ENCODE measurements at places on chromosomes 7 and 10. TPM values are rescaled to one million over a fixed set of nuclear protein-coding genes. Genes with fewer than 3 reads are reported as not detected.

Gene SPDYE8
- not detected for total RNA-seq

Gene GPC2
- 3.4 TPM for total RNA-seq

DNA sequence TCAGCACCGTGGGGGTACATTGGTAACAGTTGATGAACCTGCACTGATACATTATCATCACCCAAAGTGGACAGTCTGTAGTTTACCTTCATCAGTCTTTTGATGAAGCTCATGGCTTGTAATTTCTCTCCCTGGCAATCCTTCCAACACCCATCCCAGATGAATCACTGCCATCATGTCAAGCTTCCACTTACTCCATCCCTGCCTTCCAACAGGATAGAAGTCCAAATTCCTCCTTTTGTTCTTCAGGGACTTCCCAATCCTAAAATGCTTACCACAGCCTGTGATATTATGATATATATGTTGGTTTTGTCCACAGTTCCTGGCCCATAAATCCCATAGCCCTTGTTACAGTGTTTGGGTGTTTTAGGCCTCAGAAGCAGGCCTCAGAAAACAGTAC, 16.1 kb downstream of the SNX10 start:
- no peak for DNase-seq

DNA sequence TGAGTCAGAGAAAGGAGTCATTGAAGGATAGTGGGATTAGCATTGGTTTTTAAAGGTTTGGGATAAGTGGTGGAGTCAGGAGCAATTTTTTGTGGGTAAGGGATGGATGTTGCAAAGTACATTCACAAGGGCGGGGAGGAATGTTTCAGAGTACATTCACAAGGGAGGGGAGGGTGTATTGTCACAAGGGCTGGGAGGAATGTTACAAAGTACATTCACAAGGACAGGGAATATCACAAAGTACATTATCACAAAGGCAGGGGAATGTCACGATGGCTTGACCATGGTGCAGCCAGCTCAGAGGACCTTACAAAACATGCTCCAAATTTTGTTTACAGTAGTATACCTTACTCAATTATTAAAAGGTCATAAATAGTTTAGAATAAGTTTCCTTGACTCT, 30.3 kb downstream of the C1GALT1 start:
- no peak for DNase-seq

DNA sequence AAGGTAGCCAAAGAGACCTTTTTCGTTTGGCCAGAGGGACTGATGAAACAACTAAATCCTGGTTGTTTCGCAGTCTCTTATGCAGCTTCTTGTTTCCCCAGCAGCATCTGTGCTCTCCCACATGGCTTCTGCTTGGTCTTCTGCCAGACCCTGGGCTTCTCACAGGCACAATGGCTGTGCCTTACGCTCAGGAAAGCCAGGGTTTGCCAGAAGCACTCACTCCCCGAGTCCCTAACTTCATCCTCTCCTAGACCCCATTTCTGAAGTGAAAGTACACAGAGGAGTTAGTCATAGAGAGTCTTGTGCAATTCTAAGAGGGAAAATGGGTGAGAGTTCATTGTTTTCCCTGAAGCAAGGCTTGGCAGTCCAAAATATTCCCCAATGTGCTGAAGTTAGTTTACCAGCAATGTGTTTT, 121.7 kb downstream of the EVX1 start:
- DNase-seq, result no peak

Gene MAGI2
- total RNA-seq, result 9.8 TPM

- DNase-seq, result no peak
These were observed 62.6 kb upstream of the HECTD2 start for GRCh38 chr10:91347529-91347928.

Gene MSS51
- 2.6 TPM for total RNA-seq

DNA sequence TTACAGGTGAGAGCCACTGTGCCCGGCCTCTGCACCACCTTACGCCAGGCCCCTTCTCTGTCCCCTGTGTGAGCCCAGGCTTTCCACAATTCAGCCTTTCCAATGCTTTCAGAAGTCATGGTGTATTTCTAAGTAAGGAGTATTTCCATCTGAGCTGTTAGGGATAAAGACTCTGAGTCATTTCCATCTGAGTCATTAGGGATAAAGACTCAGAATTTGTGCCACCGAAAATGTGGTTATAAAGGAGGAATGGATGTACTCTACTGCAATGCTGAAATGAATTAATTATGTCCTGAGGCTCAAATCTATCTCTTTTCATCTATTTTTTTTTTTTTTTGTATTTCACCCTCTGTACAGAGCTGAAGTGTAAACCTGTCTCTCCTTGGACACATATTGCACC, 84.0 kb downstream of the GATA3 start:
- no peak for DNase-seq

DNA sequence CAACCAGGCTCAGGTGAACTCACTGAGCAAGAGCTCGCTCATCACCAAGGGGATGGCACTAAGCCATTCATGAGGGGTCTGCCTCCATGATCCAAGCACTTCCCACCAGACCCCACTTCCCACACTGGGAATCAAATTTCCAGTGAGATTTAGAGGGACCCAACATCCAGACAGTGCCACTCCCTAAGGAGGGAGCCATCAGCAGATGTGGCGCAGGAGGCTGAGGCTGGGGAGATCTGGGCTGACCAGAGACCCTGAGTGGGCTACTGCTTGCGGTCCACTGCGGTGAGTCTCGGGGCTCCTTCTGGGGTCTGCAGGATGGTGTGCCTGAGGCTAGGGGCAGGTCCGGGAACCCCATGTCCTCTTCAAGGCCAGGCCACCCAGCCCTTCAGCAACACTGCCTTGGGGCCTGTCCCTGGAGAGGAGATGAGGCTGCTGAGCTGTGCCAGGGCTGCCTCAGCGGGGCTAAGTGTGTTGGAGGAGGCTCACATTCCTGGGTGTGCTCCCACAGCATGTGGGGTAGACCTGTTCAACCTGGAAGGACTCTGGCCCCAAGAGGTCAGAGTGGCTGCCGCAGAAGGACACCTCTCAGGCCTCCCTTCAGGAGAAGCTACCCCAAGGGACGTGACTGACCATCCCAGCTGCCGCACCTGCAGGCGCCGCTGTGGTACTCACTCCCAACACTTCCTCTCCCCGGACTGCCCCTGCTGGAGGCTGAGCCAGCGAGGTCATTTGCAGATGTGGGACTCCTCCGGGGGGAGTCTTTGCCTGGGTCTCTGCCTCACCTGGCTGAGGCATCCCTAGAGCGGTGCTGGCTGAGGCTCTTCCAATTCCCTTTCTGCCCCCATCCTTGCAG, 22.3 kb upstream of the PCBD1 start:
- DNase-seq, result no peak

DNA sequence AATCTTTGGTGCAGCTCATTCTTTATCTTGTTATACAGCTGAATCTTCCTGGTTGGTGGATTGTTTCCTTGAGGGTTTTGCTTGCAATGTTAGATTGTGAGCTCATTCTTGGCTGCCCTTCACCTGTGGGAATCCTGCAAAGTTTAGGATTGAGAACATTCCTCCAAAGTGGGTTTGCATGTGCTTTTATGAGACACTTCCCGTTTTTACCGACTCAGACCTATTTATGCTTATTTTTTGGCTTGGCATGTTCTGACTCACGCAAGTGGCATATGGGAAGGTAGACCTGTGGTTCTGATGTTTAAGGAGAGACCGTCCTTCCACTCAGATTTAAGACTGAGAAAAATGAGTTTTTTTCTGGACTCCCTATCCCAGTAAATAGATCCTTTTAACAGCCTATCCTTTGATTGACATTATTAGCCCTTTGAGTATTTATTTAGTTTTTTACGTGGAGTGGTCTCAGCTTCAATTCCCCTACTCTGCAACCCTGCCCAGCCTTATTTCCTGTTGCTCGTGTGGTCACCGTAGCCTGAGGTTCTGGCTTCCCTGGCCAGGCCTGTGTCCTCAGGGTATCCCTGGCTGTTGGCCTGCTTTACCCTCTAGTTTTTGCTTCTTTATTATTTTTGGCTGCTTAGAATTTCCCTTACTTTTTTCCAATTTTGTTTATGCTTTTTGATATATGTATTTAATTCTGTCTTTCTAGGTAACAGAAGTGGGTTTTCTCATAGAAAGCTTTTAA, 13.4 kb upstream of the PRF1 start:
- no peak for DNase-seq

Gene ARHGAP22
- 8.2 TPM for total RNA-seq

DNA sequence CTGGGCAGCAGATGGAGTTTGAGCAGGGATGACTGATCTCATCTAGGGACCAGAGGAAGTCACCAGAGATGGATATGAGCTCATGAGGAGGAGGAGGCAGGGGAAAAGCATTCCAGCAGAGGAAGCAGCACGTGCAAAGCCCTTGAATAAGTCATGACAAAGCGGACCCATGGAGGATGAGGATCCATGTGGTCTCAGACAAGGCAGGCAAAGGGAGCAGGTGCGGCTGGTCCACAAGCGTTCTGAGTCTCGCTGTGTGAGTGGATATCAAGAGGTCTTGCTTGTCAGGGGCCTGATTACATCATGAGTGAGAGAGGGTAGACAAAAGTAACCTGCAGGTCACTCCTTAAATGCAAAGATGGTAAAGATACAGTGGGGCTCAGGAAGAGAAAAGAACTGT, 307.6 kb downstream of the GRID1 start:
- DNase-seq, result no peak

GRCh38 chr7:114182837-114183236, 231.8 kb upstream of the FOXP2 start:
- no peak for DNase-seq

Gene SLC18A3
- not detected for total RNA-seq

Gene TRIM50
- not detected for total RNA-seq

Gene WEE2
- not detected for total RNA-seq

- DNase-seq, result no peak
These were observed 81.4 kb downstream of the ABLIM1 start for GRCh38 chr10:114576716-114577115.

Gene SEPHS1
- total RNA-seq, result 53.3 TPM

- no peak for DNase-seq
These were observed 873.2 kb downstream of the GATA3 start for GRCh38 chr10:8927705-8928104.

DNA sequence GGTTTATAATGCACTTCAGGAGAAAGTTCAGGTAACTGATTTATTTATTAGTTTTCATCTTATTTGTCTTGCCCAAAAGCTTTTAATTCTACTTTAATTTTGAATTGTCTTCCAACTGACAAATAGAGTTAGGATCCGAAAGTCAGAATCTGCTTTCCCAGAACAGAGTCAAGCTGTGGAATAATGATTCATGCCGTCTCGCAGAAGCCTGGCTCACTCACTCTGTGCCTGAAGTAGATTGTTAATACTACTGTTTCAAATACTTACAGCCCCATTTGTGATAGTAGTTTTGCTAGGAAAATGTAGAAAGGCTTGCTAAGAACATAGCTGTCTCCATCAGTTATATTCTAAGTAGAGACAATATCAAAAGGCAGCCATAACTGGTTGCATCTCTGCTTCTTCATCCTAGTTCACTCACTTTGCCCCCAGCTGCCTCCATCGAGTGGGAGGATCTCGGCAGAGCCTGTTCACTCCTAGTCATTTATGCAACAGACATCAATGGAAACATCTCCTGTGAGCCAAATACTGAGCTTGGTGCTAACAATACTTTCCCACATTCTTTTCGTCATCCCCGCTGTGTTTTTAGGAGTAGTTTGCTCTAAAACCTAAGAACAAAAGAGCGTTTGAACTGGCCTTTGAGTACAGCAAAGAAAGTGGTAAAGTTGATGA, 28.0 kb downstream of the ABRAXAS2 start:
- DNase-seq, result no peak

GRCh38 chr10:48496831-48497779, 107.8 kb downstream of the ARHGAP22 start:
- DNase-seq, result no peak

Gene LIPF
- not detected for total RNA-seq

DNA sequence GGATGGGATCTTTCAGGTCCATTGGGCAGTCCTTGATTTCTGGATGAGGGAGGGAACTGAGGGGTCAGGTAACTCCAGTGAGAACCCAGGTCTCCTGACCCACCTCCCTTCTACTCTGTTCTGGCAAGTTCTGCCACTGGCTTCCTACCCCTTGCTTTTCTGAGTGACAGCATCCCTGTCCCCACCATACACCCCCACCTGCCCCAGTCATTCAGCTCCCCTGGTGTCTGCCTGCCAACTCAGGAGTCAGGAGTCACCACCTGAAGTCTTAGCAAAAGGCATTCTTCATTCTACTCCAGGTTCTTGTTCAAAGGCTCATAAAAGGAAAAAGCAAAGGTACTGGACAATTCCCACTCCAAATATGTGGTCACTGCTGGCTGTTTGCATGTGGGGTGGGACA, 26.6 kb downstream of the CDHR3 start:
- no peak for DNase-seq

DNA sequence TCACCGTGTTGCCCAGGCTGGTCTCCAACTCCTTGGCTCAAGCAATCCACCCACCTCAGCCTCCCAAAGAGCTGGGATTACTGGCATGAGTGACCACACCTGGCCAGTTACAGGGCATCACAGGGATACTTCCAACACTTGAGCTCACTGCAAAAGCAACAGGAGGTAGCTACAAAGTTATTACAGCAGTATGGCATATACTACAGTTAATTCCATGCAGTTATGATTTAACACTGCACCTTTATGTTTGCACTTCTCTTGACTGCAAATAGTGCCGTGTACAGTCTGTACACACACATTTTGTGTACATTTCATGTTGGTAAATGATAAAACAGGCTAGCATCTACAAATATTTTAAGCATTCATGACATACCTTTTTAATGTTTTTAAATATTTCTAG, 21.3 kb downstream of the SRPK2 start:
- no peak for DNase-seq

- no peak for DNase-seq
These were observed 26.7 kb downstream of the CPXM2 start for GRCh38 chr10:123864923-123865322.

- peak; percentile 77 for DNase-seq
These were observed 91.9 kb upstream of the MBL2 start for GRCh38 chr10:52864201-52865106.

DNA sequence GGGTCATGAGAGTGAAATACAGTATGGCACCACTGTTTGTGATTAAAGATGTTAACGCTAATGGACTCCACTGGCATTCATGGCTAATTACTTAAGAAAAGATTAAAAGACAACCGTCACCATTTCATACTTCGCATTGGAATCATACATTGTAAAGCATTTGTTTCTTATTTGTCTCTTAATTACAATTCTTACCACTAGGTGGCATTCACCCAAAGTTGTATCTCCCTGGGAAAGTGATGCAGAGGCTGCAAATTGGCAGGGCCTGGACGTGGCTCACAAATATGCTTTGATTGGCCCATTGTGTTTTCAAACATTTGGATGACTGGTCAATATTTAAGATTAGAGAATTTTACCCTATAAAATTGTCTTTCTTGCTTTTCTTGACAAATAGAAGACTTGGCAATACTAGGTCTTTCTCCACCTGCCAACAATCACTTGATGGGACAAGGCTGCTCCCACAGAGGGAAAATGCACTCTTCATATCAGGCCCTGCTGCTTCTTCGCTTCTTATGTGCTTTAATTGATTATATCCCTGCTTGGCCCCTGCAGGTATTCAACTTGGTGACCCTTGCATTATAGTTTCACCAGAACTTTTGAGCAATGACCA, 72.1 kb upstream of the STARD3NL start:
- no peak for DNase-seq

DNA sequence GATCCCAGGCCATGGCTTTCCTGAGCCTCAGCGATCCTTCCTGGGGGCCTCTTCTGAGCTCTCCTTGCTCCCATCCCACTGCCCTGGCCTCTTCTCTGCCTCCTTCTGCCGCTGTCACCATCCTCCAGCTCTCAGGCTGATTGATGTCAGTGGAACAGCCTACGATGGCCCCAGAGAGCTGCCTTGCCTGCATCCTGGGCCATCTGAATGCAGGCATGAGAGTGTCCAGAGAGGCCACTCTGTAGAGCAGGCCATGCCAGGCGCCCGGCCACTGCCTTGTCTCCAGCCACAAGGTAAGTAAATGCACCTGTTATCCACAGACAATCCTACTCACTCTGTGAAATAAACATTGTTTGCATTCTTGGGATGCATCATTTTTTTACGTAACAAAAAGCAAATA, 171.4 kb upstream of the PPP2R2D start:
- DNase-seq, result no peak

Gene PNLIPRP3
- 2.4 TPM for total RNA-seq

Gene CCL24
- total RNA-seq, result not detected
